ENCODE measurements at places on chromosomes 4 and X.

GRCh38 chrX:129556806-129557315, 16.8 kb downstream of the OCRL start:
- no peak for DNase-seq

- DNase-seq = no peak
These were observed 113.0 kb downstream of the ANAPC10 start for GRCh38 chr4:144985014-144985413.

GRCh38 chrX:19017271-19017670, 33.4 kb upstream of the PHKA2 start:
- no peak for DNase-seq

- DNase-seq = no peak
These were observed 1733.3 kb upstream of the IGFBP7 start for GRCh38 chr4:58843455-58843854.

GRCh38 chr4:25753239-25753638, 97.6 kb downstream of the SLC34A2 start:
- no peak for DNase-seq
